ENCODE measurements at places on chromosomes 7 and 10.

DNA sequence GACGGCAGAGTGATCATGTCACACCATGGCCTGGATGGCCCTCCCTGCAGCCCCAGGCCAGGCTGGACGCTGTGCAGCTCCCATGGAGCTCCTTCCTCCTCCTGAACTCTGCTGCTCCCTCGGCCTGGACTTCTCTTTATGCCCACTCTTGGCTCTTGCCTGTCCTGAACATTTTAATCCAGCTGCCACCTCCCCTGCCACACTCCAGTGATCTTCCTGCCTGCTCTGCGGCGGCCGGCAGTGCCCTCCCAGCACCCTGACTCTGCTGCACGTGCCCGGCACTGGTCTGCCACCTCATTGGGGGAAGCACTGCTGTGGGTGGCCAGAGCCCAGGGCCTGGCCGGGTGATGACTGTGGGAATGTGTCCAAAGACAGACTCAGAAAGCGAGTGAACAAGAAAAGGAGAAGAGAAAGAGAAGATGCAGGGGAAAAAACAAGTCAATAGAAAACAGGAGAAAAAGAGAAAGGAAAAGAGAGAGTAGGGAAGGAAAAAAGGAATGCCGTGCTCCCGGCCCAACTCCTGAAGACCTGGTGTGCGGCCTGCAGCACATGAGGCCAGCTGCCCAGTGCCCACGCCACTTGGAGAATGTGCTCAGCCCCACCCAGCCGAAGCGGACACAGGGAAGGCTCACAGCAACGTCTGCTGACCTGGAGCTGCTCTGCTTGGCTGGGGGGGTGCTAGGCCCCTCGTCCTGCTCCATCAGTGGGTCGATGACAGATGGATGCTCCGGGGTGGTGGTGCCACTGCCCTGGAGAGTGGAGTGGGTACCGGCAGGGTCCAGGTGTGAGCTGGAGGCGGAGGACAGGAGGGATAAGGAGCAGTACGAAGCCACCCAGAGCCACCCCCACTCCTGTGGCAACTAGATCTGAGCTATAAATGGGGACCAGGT lies 115.9 kb downstream of the DLG5 start:
- no peak for DNase-seq

DNA sequence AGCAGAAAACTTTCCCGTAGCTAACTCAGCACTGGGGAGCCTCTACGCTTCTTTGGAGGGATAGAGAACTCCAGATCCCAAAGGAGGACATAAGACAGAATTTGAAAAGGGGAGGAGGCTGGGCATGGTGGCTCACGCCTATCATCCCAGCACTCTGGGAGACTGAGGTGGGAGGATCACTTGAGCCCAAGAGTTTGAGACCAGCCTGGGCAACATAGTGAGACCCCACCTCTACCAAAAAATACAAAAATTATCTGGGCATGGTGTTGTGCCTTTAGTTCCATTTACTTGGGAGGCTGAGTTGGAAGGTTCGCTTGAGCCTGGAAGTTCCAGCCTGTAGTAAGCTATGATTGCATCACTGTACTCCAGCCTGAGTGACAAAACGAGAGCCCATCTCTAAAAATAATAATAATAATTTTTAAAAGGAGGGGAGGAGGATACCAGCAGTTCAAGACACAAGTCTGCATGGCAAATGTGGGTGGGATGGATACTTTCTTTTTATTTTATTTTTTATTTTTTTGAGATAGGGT lies 165.9 kb upstream of the SH2B2 start:
- DNase-seq, result no peak

GRCh38 chr7:116284390-116284789 lies 74.1 kb downstream of the TES start:
- DNase-seq, result no peak

- DNase-seq, result no peak
These were observed 145.2 kb upstream of the PFKP start for GRCh38 chr10:2921956-2922680.

GRCh38 chr10:49759787-49760551 lies 2.2 kb downstream of the OGDHL start:
- no peak for DNase-seq

DNA sequence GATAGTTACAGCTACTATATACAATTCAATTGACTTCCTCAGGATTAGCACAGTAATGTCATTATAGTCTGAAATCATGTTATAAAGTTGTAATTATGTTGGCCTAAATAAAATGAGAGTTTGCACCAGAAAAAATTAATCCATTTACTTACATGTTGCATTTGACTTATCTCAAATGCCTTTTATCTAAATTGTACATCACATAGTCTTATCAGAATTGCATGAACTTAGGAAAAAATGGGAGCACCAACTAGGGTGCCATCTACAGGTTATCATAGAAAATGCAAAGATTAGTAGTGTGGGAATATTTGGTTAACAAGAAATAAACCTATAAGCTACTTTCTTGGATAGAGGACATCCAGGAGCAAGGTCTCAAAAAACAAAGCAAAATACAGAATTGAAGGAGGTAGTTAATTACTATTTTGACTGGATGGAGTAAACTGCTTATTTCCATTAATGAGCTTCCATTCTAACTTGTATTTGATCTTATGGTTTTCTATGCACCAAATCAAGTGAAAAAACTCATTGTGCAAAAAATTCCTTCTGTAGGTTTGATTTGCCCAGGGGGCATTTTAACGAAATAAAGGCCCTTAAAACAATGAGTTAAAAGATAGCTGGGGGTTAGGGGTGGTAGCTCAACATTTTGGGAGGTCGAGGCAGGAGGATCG lies 60.0 kb upstream of the ORC5 start:
- no peak for DNase-seq

DNA sequence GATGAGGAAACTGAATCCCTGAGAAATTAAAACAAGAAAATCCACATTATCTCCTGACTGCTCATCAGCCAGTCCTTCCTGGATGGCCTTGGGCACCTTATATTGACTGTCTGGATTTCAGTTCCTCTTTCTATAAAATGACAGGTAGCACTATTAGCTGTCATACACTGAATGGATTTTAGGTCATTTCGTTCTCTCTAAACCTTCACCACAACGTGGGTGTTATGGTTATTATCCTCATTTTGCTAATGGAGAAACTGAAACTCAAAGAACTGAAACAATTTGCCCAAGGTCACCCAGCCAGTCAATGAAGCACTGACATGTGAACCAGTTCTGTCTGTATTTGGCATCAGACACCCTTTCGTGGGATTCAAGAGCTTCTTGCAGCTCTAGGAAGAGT lies 193.8 kb downstream of the CYP26A1 start:
- DNase-seq, result no peak

DNA sequence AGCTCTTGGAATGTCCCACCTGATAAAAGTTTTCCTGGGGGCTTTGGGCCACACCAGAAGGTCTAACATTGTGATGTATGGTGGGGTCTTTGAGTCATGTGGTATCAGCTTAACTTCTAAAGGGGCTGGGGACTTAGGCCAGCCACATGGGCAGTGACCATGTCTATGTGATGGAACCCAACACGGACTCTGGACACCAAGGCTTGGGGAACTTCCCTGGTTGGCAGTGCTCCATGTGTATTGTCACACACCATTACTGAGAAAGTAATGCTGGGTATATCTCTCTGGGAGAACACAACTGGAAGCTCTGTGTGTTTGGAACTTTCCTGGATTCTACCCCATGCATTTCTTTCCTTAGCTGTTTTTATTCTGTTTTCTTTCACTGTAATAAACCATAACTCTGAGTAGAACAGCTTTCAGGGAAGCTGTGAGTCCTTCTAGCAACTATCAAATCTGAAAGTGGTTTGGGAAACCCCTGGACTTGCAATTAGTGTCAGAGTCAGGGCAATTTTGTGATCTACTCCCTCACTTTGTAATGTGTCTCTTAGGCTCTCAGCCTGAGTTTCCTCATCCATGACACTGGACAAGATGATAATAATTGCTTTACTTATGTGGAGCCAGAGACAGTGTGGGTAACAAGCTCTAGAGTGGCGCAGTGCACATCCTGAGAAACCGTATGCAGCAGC lies 28.4 kb upstream of the AGK start:
- no peak for DNase-seq

GRCh38 chr7:114901771-114902170 lies 20.1 kb upstream of the MDFIC start:
- no peak for DNase-seq

GRCh38 chr10:118953598-118954393 lies 75.7 kb upstream of the NANOS1 start:
- no peak for DNase-seq

- DNase-seq, result no peak
These were observed 371.7 kb upstream of the PRKCQ start for GRCh38 chr10:6951732-6952131.

- no peak for DNase-seq
These were observed 790 bp upstream of the PITX3 start for GRCh38 chr10:102242118-102242485.

GRCh38 chr10:63300801-63301200 lies 165.0 kb downstream of the JMJD1C start:
- DNase-seq, result no peak

DNA sequence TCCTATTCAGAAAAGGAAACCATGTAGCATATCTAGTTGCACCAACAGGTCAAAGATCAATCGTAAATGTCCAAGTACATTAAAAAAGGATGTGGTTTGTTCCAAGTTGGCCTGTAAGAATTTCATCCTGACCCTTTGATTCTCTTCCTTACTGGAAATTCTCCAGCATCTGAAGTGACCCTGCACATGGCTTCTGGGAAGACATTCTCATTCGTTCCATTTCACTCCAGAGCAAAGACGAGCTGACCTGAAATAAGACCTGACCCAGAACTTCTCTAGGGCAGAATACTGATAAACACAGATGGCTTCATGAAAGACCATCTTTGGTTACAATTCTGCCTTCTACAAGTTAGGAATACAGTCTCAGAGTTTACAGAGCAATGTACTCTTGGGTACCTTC lies 39.8 kb downstream of the ASB4 start:
- DNase-seq, result no peak

DNA sequence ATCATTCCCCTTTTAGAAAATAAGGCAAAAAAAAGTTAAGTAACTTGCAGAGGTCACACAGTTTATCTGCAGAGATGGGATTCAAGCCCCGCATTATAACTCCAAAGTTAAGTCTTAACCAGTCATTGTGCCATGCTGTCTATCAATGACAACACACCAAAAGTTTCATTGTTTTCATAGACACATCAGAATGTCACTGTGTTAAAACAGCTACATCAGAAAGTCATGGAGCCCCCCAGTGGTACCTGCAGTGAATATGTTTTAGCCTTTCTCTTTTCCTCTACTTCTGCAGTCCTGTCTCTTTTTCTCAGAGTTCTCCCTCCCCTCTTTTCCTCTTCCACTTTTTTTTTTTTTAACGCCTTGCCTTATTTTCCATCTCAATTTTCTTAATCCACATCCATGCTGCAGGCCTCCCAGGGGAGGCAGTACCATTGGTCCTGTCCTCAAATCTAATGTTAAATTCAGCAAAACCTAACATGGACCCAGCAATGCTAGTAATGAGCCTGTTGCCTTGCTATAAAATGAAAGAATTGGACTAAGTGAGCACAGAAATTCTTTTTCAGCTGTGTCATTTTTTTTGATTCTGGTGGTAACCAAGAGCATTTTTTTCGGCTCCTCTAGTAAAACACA lies 3.8 kb upstream of the NRCAM start:
- no peak for DNase-seq

- DNase-seq, result no peak
These were observed 78.9 kb downstream of the MTPN start for GRCh38 chr7:135898226-135898625.

DNA sequence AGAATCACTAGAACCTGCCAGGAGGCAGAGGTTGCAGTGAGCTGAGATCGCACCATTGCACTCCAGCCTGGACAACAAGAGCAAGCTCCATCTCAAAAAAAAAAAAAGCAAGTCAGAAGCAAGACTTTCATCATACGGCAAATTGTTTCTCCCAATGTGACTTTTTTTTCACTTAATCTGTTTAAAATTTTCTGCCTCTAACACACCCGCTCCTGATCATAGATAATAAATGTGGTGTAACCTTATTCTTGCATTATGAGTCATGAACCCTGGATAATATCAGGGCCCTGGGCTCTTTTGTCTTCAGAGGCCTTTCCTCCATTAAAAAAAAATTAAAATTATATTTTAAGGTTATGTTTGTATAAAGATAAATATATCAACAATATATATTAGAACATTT lies 111.4 kb upstream of the JCAD start:
- DNase-seq, result no peak

DNA sequence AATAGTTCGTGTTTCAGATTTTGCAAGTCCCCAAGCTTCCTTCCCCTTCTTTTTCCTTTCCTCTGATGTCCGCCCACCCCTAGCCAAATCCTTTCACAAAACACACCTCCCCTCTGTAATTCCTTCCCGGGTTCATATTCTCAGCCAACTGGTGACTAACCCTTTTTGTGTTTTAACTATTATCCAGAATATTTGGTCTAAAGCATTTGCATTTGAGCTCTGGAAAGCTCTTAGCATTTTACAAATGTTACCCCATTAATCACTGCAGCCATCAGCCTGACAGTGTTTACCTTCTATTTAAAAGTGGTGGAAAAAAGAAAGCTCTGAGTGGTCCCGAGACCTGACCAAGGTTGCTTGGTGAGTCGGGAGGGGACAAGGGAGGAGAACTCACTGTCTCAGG lies 139.0 kb downstream of the CREB5 start:
- DNase-seq, result no peak

DNA sequence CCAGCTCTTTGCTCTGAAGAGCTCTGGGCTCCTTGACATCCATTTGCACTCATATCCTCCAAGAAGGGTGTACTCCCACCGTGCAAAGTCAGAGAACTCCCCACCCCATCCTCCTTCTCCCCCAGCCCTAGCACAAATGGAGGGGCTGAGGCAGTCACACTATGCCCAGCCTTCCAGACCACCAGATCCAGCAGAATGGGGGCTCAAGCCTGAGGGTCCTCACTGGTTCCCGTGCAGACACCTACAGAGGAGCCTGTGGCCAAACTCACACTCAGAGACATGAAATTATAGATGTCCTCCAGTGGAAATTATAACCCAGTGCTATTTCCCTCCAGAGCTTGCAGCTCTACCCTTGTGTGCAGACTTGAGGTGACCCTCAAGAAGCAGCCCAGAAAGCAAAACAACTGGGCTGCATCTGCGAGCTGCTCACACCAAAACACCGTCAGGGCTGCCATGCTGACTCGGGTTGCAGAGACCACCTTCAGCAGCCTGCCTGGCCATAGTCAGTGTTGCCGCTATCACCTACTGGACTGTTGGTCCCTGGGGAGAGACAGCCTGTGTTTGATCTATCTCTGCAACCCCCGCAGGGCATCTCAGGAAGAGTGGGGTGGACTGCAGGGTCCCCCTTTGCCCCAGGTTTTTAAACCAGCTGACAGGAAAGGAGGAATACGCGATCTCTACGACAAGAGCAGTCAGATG lies 7.4 kb downstream of the ZNF488 start:
- no peak for DNase-seq

- no peak for DNase-seq
These were observed 348.9 kb downstream of the PTPRN2 start for GRCh38 chr7:158238616-158239289.

- no peak for DNase-seq
These were observed 150.7 kb downstream of the KMT2E start for GRCh38 chr7:105164751-105165150.

- DNase-seq, result no peak
These were observed 24.3 kb downstream of the CBLL1 start for GRCh38 chr7:107768263-107768662.
